ENCODE measurements at places on chromosomes 3 and 15.

GRCh38 chr15:71707230-71708050 lies 102.9 kb upstream of the NR2E3 start:
- DNase-seq = no peak

DNA sequence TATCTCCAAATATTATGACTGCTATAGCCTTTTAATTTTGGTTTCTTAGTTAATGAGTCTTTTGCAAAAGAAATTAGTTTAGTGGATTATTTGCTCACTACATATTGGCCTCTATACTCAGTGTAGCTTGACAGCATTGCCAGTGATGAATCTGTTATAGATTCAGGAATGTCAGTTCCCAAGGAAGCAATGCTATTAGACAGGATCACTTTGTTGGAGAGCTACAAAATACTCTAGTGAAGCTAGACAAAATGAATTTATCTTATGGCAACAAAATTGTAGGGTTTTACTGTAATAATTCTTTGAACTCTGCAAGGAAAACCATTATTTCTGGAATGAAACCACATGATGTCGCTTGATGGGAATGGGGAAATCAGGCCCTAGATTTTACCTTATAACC lies 543.3 kb downstream of the SQOR start:
- no peak for DNase-seq

DNA sequence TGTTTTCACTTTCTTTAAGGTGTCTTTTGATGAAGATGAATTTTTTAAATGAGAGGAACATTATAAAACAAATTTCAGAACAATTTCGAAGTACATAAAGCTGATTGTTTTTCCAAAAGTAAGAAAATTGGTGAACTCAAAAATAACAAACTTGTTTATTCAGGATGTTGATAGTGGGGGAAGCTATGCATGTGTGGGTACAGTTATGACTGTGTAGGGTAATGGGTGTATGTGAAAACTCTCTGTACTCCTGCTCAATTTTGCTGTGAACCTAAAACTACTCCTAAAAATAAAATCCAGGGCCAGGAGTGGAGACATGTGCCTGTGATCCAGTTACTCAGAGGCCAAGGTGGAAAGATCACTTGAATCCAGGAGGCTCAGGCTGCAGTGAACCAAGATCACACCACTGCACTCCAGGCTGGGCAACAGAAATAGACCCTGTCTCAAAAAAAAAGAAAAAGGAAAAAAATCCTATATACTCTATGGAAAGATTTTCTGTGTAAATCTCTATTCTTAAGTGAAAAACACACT lies 37.2 kb downstream of the PIK3CB start:
- DNase-seq = no peak

GRCh38 chr3:43525941-43526607 lies 95.7 kb downstream of the ANO10 start:
- no peak for DNase-seq

GRCh38 chr3:32467333-32468070 lies 35.1 kb downstream of the CMTM6 start:
- DNase-seq = peak; percentile 81

DNA sequence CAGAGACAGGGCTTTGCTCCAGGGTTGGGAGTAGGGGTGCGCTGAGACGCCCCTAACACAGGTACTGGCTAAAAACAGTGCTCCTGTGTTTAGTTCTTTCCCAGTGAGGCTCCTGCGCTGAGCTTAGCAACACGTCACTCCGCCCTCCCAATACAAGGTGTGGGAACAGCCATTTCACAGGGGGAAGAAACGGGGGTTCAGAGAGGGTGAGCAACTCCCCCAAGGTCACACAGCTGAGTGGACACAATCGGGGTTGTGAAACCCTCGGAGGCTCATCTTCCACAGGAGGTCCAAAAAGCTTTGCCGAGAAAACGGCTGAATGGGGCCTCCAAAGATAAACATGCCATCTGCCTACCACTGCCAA lies 628 bp downstream of the PRRT3 start:
- no peak for DNase-seq

GRCh38 chr3:10783360-10784351 lies 32.4 kb upstream of the SLC6A11 start:
- no peak for DNase-seq

GRCh38 chr3:38017445-38018295 lies 11.8 kb downstream of the PLCD1 start:
- no peak for DNase-seq

DNA sequence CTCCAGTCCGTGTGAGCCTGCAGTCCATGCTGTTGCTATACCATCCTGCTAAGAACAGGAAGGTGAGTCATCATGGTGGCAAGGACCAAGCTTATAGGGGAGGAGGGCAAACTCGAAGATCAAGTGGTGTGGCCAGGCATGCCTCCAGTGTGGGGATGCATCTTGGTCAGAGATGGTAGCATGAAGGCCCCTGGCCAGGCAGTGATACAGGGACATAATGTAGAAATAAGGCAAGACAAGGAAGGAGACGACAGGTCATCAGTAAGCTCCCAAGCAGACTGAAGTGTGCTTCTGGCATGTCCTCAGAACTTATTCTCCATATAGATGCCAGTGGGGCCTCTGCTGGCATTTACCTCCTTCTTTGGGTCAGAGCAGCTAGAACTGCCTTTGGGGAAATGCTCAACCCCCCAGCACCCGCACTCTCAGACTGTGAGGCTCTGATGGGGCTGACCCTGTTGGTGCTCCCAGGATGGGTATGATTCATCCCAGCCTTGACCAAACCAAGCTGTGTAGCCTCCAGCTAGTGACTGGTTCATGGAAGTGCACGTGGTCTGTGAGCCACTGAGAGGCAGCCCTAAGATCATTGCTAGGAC lies 52.5 kb upstream of the ATP2B2 start:
- no peak for DNase-seq

DNA sequence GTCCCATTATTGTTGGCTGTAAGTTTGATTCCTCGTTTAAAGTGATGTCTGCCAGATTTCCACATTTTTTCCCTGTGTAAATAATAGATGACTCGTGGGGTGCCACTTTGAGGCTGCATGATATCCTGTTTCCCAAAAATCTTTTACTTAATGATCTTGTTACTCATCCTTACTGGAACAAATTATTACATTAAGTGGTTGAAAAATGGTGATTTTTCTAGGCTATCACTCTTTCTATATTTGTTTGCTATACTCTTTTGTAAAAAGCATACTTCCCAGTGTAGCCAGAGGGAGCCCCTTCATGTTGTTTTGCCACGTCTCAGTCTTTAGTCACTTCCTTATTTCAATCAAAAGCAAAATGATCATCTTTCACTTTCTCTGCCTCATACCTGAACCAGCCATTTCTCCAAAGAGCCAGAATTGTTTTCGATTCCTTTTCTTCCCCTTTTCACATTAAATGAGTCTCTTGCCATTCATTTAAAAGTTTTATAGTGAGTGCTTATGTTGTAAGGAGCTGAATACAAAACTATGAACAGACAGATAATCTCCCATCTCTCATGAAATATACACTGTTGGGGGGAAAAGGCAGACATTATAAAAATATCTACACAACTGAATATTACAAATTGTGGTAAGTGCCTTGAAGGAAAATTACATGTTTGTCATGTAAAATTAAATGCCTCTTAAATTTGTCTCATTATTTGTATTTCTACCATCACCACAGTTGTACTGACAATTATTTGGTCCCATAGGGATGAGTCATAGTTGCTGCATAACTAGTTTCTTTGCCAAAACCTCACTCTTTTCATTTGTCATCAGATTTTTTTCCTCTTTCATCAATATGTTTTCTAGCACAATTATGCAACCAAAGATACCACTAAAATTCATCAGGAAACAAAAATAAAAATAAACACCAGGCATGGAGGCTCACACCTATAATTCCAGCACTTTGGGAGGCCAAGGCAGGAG lies 41.5 kb downstream of the ADGRG7 start:
- DNase-seq = peak; percentile 42

DNA sequence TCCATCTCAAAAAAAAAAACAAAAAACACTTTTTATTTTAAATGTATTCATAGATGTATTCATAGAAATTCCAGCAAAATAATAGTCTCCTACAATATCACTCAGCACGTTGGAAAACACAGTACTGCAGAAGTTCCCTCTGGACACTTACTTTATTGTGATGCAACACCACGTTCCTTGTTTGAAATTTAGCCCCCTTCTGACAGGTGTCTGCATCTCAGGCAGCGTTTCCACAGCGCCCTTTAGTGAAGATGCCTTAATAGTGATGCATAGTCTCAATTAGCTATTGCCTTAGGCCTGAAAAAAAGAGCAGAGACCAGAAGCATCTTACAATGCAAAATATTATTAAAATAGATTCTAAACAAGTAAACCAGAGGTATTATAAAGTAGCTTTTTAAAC lies 20.3 kb downstream of the IL12A start:
- no peak for DNase-seq

GRCh38 chr3:196774848-196775422 lies 35.3 kb downstream of the PAK2 start:
- no peak for DNase-seq

DNA sequence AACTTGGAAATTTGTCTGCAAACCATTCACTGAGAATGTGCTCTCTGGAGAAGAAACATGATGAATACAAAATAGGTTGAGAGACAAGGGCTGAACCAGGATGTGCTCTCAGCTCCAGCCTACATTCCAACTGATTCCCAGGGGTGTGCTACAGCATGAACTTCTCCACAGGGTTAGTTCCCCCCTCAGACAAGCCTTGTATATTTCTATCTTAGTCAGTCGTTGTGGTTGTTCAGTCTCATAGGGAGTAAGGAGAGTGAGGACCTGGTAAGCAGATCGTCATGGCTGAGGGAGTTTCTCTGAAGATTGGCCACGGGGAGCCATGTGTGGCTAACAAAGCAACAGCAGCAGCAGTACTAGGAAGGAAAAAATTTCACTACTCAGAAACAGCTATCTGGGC lies 919.7 kb upstream of the CADM2 start:
- DNase-seq = no peak

DNA sequence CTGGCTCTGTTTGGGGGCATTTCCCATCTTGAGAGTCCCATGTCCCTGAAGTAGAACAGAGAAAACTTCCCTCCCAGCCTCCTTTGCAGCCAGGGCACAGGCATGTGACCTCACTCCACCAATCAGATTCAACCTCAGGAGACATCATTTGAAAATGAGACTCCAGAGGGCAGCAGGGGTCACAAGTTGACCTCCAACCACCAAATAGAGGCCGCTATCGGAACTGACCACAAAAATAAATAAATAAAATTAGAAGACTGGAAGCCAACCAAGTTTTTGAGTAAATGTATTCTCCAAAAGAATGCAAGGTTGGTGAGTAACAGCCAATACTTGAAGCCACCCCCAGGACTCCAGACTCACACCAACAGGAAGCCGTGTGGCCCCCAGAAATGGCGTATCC lies 106.5 kb downstream of the CHSY1 start:
- no peak for DNase-seq

GRCh38 chr3:169846458-169847193 lies 23.1 kb downstream of the LRRC31 start:
- peak; percentile 24 for DNase-seq

- DNase-seq = peak; percentile 80
These were observed 30.0 kb downstream of the STARD5 start for GRCh38 chr15:81293728-81294515.

DNA sequence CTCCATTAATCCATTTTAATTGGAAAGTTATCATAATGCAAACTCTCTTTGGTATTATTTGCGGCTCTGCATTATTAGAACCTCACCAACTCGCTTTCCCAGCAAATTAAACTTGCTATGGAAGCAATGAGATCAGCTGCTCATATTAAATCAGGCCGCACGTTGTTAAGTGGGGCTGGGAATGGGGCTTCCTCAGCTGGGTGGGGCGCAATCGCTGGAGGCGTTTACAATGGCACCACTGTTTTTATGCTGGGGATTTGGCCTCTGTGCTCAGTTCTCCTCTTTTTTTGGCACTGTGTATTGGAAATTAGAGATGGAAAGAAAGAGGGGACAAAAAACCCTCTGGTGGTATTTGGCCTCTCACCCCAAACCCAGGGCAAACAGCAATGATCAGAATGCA lies 72.2 kb downstream of the RPLP1 start:
- no peak for DNase-seq

DNA sequence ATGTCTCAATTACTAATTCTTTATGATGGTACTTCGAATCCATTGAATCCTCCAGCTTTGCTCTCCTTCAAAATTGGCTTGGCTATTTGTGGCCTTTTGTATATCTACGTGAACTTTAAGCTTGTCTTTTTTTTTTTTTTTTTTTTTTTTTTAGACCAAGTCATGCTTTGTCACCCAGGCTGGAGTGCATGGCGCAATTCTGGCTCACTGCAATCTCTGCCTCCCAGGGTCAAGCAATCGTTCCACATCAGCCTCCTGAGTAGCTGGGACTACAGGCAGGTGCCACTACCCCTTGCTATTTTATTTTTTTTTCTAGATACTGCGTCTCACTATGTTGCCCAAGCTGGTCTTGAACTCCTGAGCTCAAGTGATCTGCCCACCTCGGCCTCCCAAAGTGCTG lies 7.7 kb upstream of the DIPK2A start:
- DNase-seq = no peak

GRCh38 chr3:56819016-56819809 lies 17.5 kb upstream of the ARHGEF3 start:
- no peak for DNase-seq

- DNase-seq = no peak
These were observed 4.5 kb upstream of the MNS1 start for GRCh38 chr15:56469483-56469882.

- DNase-seq = no peak
These were observed 869.5 kb downstream of the SI start for GRCh38 chr3:164208821-164209220.

- DNase-seq = no peak
These were observed 252.1 kb downstream of the RPLP1 start for GRCh38 chr15:69704700-69705099.

DNA sequence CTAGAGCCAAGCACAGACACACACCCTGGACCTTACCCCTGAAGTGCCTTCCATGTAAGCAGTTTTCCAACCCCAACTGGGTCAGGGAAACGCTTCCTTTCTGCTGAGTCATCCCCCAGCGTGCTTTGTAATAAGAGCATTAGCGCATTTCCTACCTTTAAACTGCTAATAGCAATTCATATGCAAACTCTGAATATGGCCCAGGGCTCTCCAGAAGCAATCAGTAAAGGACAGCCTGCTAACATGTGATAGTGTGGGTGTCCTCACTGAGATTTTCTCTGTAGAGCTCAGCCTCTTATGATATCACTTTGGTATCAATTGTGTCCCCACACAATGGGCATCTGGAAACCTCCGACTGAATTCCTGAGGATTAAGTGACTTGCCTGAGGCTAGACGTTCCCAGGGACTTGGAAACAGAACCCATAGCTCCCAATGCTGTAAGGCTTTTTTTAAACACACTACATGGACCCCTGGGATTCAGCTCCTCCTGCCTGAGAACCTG lies 5.6 kb downstream of the GABRB3 start:
- DNase-seq = no peak

GRCh38 chr15:63487076-63487757 lies 17.2 kb upstream of the USP3 start:
- peak; percentile 83 for DNase-seq

DNA sequence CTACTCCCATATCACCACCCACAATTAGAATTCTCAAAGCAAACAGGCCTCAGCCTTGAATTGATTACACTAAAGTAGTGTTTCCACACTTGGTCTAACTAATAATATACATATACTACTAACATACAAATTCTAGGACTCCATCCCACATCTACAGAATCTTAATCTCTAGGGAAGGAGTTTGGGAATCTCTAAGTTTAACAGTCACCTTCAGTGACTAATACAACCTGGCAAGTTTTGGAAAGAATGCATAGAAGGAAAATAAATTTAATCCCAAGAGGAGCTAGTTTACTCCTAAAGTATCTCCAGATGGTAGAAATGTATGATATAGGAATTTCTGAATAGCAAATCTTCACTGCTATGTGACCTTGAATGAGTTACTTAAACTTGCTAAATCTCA lies 9.1 kb downstream of the CLPX start:
- DNase-seq = no peak

All from memory B cell (primary cell).